HCEC 1CT (cell line): ENCODE measurements at places on chromosomes 12 and 14.

GRCh38 chr12:45426294-45426693 lies 210.4 kb downstream of the ANO6 start:
- DNase-seq = no peak

DNA sequence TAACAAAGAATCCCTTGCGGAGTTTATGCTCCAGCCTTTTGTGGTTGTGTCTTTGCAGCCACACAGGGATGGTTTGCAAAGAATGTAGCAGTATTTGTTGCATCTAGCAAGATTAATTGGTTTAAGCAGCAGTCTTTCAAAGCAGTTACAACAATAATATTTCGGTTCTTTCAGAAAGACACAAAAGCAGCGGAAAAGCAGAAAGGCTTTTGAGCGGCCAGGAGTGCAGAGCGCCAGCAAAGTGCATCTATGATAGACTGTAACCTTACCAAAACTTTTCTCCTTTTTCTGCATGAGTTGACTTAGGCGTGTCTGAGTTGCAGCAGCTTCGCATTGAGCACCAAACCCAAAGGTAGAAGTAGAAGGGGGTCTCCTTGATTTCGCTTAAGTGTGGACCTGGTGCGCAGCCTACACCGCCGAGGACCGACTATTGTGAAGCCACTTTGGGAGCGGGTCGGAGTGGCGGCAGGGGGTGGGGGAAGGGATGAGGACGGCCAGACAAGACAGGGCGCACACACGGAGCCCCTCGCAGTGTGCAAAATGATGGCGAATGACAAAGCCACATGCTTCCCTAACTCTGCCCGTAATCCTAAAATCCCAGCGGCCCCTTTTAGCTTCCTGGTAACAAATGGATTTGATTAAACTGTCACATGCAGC lies 1.2 kb downstream of the LMO3 start:
- DNase-seq = no peak

DNA sequence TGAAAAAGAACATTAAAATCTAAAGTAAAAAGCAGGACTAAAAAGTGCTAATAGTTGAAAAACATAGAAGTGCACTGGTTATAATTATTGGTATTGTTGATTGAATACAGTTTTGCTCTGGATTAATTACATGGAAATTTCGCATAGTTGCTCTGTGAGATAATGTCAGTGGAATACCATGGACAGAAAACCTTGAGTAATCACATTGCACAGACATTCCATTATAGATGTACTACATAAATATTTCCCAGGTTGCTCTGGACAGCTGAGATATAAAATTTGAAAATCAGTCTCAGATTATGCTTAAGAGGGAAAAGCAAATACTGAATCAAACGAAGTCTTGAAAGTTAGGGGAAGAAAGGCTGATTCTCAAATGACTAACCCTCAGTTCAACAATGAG lies 439.3 kb upstream of the FLRT2 start:
- DNase-seq = peak; percentile 5

GRCh38 chr14:100158566-100159093 lies 815 bp downstream of the DEGS2 start:
- DNase-seq = no peak

- peak; percentile 63 for DNase-seq
Measured at GRCh38 chr12:108333898-108334699, 5.0 kb downstream of the CMKLR1 start.

DNA sequence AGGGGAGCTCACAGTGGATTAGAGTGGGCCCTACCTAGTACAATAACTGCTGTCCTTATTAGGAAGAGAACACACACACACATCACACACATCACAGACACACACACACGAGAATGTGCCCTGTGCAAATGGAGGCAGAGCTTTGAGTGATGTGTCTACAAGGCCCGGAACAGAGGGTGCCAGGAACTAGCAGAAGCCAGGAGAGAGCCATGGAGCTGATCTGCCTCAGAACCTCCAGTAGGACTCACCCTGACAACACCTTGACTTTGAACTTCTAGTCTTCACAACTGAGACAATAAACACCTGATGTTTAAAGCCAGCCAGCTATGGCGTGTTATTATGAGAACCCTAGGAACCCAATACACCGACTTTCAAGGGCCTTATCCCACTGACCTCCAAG lies 29.7 kb upstream of the FKBP4 start:
- no peak for DNase-seq

GRCh38 chr14:96989306-96989705 lies 192.1 kb downstream of the VRK1 start:
- DNase-seq = no peak

DNA sequence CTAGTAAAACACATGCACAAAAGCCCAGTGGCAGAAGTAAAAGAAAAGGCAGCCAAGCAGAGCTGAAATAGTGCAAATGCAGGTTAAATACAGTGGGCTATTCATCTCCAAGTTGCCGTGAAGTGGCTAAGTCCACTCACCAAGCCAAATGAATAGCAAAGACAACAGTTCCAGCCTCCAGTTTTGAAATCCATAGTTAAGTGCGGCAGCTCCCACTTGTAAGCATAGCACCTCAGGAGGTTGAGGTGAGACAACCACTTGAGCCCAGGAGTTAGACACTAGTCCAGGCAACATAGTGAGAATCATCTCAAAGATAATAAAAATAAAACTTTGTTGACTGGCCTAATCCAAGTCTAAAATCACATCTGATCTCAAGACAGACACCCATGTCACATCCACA lies 9.8 kb upstream of the PHLDA1 start:
- DNase-seq = no peak

- DNase-seq = no peak
Measured at GRCh38 chr14:58744801-58745394, 107.1 kb downstream of the DACT1 start.

DNA sequence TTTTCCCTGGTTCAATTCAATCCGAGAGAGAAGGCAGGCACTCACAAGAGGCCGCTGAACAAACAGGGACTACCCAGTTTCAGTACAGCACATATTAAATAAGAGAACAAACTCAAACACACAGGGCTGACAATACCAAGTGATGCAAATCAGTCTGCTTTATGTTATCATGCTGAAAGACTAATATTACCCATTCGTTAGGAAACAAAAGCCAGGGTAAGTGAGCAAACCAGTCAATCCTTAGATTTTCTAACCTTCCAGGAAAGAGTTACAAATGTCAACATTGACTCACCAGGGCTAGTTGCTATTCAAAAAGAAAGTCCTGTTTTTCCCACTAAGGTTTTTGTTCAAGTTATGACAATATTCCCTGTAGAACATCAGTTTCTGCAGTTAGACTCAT lies 246.2 kb downstream of the C12orf42 start:
- no peak for DNase-seq

GRCh38 chr12:13293096-13293495 lies 96.6 kb downstream of the EMP1 start:
- DNase-seq = no peak

DNA sequence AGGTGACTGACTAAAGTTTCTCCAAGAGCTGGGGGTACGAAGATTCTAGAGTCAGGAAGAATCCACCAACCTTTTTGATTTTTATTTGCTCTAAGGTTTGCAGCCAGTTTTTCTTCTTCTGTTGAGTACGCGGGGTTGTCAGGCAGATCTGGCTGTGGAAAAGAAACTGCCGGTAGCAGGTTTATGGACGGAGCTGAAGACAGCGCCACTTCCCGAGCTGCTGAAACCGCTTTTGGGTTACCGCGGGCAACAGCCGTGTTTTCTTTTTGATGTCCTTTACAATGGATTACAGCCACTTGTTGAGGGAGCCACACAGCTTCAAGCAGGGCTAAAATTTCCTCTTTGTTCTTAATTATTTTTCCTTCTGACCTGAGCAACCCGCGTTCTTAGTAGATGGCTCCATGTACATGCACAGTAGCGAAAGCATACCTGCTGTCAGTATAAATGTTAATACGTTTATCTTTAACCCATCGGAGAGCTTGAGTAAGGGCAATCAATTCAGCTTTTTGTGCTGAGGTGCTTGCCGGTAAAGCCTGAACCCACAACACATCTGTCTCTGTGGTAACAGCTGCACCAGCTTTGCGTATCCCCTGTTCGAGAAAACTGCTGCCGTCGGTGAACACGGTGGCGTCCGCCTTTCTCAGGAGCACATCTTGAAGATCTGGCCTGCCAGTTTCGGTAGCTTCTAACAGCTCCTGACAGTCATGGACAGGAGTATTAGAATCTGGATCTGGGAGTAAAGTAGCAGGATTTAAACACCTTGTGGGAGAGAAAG lies 674.3 kb downstream of the TMEM121 start:
- DNase-seq = no peak

- DNase-seq = peak; percentile 32
Measured at GRCh38 chr14:90523544-90523943, 126.7 kb downstream of the CALM1 start.

DNA sequence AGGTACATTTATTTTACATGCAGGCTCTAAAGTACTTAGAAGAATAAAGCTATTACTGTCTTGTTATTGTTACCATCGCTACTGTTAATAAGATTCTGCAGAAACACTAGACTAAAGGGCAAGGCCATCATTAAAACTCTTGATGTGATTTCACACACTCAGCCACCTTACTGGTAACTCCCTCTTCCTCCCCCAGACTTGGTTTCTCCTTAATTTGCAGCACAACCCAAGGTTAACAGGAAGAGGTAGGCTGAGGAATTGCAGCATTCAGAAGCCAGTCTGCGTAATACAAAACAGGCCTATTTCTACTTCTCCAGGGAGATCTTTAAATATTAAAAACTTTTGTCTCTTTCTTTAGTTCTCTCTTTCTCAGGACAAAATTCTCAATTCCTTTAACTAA lies 210.3 kb downstream of the BTG1 start:
- no peak for DNase-seq

- DNase-seq = no peak
Measured at GRCh38 chr12:116380108-116380507, 102.6 kb upstream of the MED13L start.

GRCh38 chr12:18837505-18837904 lies 99.6 kb downstream of the CAPZA3 start:
- peak; percentile 42 for DNase-seq

GRCh38 chr12:2779281-2779680 lies 15.5 kb upstream of the FKBP4 start:
- DNase-seq = no peak

DNA sequence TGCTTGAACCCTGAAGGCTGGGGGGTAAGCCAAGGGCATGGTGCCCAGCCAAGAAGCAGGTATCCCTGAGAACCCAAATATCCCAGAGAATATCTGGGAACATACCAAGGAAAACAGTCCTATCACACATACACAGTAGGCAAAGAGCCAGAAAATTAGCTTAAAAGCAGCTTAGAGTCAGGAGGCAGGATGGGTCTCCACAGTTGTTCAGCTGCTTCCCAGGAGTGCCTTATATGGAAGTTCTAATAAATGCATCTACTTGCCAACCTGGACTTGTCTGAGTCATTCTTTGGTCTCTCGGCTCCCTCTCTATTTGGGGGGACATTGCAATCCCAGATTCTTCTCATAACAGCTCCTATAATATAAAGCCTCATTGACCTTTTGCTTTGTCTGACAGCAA lies 9.0 kb upstream of the GPR135 start:
- peak; percentile 72 for DNase-seq

GRCh38 chr12:25800101-25800500 lies 158.4 kb upstream of the RASSF8 start:
- no peak for DNase-seq

GRCh38 chr14:68239988-68240771 lies 420.6 kb downstream of the RAD51B start:
- DNase-seq = no peak

DNA sequence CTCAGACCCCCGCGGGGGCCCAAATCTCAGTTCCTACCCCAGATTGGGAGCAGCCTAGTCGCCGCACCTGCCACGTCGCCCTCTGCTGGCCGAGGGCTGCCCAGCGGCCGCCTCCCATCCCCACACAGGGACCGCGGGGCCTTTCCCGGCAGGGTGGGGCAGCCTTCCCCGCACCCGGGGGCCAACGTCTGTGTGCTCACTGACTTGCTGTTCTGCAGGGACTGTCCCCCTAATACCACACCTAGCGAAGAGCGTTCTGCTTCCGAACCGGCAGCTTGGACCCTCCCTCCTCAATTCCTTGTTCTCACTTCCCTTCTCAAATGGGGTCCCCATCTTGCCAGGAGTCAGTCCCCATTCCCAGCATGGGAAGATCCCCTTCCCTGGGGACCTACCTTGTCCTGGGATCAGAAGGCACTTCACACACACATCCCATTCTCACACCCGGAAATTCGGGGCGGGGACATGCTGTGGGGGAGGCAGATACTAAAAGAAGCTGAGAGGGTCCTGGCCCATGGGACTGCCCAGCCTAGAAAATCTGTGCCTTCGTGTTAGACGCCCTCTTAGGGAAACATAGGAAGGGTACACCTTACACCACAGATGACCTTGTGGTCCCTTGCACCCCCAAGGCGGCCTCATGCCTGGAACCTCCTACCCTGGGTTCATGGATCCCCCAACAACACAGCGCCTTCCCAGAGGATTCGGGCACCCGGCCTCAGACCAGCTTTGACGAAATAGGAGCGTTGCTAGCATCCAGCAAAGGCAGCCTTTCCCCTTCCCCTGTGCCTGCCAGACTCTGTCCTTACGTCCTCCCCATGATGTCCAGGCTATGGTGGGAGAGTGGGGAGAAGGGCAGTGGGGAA lies 16.4 kb downstream of the ACVRL1 start:
- DNase-seq = peak; percentile 30

DNA sequence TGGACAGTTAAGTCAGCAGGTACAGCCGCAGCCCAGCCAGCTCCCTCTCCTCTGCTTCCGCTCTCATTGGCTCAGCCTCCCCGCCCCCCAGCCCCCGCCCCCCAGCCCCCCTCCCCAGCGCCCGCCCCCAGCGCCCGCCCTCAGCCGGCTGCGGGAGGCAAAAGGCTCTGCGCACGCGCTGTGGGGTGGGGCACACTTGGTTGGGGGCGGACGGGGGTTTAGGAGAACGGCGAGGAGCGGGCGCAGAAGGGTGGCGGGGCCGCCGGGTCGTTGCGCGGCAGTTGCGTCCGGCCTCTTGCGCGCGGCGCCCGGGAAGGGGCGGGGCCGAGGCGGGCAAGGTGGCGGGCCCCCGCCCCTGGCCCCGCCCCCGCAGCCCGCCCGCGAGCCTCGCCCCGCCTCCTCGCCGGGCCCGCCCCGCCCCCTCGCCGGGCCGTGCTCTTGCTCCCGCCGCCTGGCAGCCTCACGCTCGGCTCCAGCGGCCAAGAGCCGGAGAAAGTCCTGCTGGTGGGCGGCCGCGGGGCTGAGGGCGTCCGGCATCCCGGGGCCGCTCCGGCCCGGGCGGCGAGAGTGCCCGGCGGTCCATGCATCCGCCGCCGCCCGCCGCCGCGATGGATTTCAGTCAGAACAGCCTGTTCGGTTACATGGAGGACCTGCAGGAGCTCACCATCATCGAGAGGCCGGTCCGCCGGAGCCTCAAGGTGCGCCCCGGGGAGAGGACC lies at the start of gene PPP4R4:
PPP4R4 (plus strand) TSS at position 438 of the 719 bp plus-strand sequence; CDS start at position 582, 144 bp downstream.
- peak; percentile 75 for DNase-seq

GRCh38 chr12:124713436-124714082 lies 146.1 kb upstream of the NCOR2 start:
- peak; percentile 60 for DNase-seq

- DNase-seq = no peak
Measured at GRCh38 chr12:2372178-2372577, 319.4 kb downstream of the CACNA1C start.

GRCh38 chr14:21091821-21092272 lies 6.6 kb downstream of the ZNF219 start:
- DNase-seq = no peak

- DNase-seq = no peak
Measured at GRCh38 chr14:104665657-104666522, 23.5 kb upstream of the INF2 start.
